ENCODE measurements at places on chromosomes 2 and 18. TPM values are rescaled to one million over a fixed set of nuclear protein-coding genes. Genes with fewer than 3 reads are reported as not detected.

GRCh38 chr2:17252258-17252657, 266.0 kb downstream of the RAD51AP2 start:
- no peak for DNase-seq

GRCh38 chr2:107592280-107592624, 234.4 kb upstream of the RGPD4 start:
- DNase-seq: no peak

GRCh38 chr18:76679945-76680344, 142.4 kb upstream of the ZNF236 start:
- DNase-seq: no peak

DNA sequence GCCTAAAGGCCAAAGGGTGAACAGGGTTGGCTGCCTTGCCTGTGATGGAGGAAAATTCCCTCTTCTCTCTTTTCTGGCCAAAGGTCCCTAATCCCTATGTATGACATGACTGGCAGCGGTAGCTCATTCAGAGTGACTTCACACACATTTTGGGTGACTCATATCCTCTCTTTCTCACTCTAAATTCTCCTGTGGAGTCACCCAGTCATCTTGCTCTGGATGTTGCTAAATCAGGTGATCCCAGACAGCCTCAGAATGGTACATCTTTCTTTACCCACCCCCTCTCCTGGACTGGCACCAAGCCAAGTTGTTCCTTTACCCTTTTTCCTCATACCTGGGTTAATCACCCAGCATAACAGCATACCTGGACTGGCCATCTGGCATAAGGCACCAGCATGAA, 77.2 kb downstream of the NEURL3 start:
- DNase-seq: no peak

The KIDINS220 gene
- 34.4 TPM for total RNA-seq

- DNase-seq: no peak
These were observed 44.7 kb upstream of the DNAH7 start for GRCh38 chr2:196113061-196113974.

DNA sequence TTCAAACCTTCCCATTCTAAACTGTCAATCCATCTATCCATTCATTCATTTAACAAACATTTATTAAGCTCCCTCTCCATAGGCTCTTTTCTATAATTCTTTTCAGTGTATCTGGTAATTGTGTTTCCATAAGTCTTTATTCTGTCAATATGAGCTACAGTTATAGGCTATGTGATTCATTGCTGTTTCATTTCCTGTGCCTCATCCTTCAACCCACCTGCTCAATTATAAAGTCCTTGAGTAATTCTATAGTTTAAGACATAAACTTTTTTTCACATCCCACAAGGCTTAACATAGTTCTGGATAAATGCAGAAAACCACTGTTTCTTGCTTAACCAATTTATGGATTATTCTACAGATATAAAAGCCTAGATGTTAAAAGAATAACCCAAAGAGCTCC, 84.2 kb upstream of the PIK3C3 start:
- no peak for DNase-seq

The MYCN gene
- not detected for total RNA-seq

All from K562 (cell line).